ENCODE measurements at places on chromosomes 1 and 21.

GRCh38 chr21:45263534-45263933 lies 24.2 kb downstream of the POFUT2 start:
- DNase-seq: no peak

DNA sequence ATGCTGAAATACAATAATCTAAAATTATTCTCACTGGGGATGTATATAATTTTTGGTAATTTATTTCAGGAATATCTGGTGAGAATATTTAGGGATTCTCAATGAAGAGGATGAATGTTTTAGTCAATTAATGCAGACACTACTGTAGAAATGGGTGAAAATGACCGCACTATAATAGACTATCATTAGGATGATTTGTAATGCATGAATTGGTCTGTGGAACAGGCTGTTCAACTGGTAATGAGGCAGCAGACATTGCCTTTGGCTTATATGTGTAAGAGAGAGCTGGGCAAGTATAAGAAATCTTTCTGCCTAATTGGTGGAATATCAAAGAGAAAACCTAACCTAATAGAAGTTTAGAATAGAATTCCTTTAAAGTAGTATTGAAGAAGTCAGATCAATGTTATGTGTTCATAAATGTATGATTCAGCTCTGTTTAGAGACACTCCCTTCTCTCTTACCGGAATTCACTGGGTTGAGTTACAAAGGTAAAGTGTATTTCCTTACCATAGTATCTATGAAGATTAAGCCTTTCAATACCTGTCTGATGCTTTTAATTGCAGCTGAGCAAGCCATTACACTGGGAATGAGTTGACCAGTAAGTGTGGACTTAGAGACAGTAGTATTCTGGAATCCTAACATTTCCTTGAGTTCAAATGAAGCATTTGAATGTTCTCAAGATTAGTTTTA lies 274.5 kb downstream of the S1PR1 start:
- DNase-seq: no peak

- no peak for DNase-seq
Observed at GRCh38 chr1:115713906-115714305, 54.6 kb downstream of the CASQ2 start.

GRCh38 chr1:207649210-207649753 lies 4.3 kb downstream of the CR1L start:
- no peak for DNase-seq

DNA sequence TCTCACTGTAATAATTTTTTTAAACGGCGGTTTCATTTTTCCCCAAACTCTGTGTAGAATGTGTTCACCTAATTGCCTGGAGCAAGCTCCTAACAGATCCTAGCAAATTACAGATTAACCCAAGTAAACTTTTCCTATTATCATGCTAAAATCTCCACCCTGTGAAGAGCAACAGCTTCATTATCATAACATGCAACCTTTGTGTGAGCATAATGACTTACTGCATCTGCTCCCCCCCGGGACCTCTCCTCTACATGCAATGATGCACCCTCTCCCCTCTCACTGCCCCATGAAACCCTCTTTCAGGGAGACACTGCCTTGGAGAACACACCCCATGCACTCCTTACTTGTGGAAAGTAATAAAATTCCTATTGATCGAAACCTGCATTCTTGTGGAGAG lies 717.0 kb upstream of the TMPRSS15 start:
- no peak for DNase-seq
